ENCODE measurements at places on chromosomes 4 and X. TPM values are rescaled to one million over a fixed set of nuclear protein-coding genes. Genes with fewer than 3 reads are reported as not detected.

Gene DCAF12L1
- polyA plus RNA-seq = not detected

Gene TLR1
- polyA plus RNA-seq = 35.6 TPM

GRCh38 chr4:184655889-184656869 lies 6.6 kb downstream of the PRIMPOL start:
- no peak for DNase-seq
- no peak overlapping the region for H3K4me3 ChIP-seq
- peaks cover 13% of the 10 kb centered on the region for H3K4me1 ChIP-seq
- H3K27ac ChIP-seq = no peak overlapping the region
- no peaks in the 10 kb centered on the region for H3K27me3 ChIP-seq

DNA sequence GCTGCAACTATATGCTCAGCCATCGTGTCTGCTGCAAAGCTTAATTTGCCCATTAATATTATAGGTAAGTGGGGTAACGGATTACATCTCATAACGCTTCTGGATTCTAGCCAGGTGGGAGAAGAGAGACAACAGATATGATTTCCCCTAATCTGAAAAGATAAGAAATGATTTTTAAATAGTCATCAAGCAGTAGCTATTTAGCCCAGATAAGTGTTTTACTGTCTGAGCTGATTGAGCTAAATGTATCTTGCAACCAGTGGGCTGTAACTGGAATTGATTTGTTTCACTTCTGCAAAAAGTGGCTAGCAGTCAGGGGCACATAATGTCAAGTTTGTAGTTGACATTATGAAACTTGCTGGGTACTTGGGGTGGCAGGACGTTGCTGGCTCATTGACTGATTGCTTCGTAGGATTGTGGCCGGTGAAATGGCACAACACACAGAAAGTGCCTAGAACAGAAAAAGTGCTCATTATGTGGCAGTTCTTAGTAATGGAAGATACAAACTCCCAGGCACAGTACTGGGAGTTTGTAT lies 18.5 kb downstream of the LAP3 start:
- H3K27me3 ChIP-seq = no peaks in the 10 kb centered on the region
- peaks cover 13% of the 10 kb centered on the region for H3K36me3 ChIP-seq
- DNase-seq = peak; percentile 73
- H3K4me1 ChIP-seq = peaks cover 25% of the 10 kb centered on the region

Gene ARHGAP6
- polyA plus RNA-seq = 0.12 TPM

Gene GPRIN3
- not detected for polyA plus RNA-seq

Measured in naive B cell (primary cell).